ENCODE measurements at places on chromosomes 12 and 14.

GRCh38 chr12:120235369-120236323 is 29.9 kb downstream of the PXN start:
- DNase-seq = no peak

DNA sequence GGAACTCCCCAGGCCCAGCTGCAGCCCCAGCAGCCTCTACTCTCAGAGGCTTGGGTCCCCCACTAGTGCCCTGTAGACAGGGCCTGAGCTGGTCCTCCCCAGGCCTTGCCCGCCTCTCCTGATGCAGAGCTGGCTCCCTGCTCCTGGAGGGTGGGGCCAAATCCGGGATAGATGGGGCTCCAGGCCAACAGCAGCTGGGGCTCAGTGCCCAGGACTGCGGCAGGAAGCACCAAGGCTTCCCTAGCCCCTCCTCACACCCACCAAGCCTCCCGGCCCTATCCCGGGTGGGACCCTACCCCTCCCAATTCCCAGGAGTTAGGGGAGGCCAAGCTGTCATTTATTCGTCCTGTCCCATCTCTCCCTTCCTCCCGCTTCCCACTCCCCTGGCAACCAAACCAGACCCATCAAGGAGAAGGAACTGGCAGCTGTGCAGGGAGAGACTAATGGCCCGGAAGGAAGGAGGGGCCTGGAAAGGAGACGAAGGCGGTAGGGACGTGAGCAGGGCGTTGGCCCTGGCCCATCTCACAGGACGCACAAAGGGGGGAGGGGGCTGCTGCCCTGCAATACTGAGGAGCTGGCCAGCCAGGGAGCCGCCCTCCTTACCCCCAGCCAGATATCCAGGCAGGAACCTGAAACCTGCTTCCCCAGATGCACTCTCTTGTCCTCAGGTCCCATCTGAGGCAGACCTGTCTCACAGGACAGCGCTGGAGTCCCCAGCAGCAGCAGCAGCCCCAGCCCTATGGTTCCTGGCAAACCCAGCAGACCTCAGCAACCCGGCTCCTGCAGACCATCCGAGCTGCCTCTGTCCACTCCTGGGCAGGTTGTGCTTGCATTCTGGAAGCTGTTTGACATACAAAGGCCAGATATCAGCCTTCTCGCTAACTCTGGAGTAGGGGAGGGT is 1.6 kb upstream of the PRPH start:
- DNase-seq = no peak

GRCh38 chr12:114395755-114396152 is 10.2 kb downstream of the TBX5 start:
- DNase-seq = no peak

- DNase-seq = no peak
Observed at GRCh38 chr12:121838126-121838525, 20.5 kb downstream of the HPD start.

GRCh38 chr14:33710273-33710672 is 240.6 kb downstream of the EGLN3 start:
- no peak for DNase-seq

GRCh38 chr14:99043756-99044155 is 228.2 kb downstream of the BCL11B start:
- DNase-seq = no peak

- no peak for DNase-seq
Observed at GRCh38 chr12:49507139-49507538, 31.7 kb upstream of the KCNH3 start.

- no peak for DNase-seq
Observed at GRCh38 chr12:54968181-54968730, 16.3 kb downstream of the TESPA1 start.

DNA sequence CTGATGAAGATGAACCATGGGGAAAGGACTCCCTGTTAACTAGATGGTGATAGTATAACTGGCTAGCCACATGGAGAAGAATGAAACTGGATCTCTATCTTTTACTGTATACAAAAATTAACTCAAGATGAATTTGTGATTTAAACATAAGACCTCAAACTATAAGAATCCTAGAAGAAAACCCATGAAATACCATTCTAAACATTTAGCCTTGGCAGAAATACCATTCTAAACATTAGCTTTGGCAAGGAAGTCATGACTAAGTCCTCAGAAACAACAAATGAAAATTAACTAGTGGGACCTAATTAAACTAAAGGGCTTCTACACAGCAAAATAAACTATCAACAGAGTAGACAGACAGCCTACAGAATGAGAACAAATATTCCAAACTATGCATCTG is 28.4 kb upstream of the NOVA1 start:
- DNase-seq = no peak

GRCh38 chr14:96422992-96423391 is 31.1 kb downstream of the AK7 start:
- DNase-seq = no peak

DNA sequence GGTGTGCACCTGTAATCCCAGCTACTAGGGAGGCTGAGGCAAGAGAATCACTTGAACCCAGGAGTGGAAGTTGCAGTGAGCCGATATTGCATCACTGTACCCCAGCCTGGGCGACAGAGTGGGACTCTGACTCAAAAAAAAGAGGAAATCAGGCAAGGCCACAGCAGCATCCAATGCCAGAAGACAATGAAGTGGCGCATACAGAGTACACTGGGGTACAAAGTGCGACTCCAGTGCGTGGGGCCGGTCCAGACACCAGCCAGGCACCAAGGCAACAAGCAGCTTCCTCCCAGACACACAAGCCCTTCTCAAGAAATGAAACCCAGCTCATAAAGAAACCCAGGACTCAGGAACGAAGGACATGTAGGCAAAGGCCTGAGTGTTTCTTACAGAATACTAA is 28.2 kb downstream of the TTC7B start:
- DNase-seq = no peak

DNA sequence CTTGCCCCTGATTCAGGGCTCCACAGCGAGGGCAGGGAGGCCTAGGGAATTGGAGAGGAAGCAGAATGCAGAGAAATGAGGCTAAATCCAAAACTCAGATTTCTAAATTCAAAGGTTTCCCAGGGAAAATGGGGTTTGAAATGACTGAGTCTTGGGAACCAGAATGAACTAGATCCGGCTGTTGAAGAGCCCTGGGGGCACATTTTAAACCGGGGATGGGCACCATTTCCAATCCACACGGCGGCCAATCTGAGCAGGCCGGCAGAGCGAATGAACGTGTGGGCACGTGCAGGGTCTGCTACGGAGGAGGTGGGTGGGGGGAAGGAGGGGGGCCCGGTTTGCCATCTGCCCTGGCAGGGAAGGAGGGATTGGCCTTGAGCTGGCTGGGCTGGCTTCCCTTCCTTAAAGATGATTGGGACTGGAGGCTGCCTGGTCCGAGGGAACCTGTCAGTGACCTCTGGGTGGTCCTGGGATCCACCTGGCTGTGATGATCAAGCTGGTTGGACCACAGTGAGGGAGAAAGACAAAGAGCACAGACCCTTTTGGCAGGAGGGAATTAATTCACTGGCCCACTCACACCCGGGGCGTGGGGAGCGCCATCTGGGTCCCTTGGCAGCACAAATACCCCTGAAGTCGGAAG is 161.0 kb downstream of the RBM19 start:
- no peak for DNase-seq

GRCh38 chr12:95549392-95550084 is 1.7 kb downstream of the USP44 start:
- no peak for DNase-seq

- DNase-seq = no peak
Observed at GRCh38 chr12:1928439-1929121, 10.1 kb upstream of the CACNA2D4 start.

DNA sequence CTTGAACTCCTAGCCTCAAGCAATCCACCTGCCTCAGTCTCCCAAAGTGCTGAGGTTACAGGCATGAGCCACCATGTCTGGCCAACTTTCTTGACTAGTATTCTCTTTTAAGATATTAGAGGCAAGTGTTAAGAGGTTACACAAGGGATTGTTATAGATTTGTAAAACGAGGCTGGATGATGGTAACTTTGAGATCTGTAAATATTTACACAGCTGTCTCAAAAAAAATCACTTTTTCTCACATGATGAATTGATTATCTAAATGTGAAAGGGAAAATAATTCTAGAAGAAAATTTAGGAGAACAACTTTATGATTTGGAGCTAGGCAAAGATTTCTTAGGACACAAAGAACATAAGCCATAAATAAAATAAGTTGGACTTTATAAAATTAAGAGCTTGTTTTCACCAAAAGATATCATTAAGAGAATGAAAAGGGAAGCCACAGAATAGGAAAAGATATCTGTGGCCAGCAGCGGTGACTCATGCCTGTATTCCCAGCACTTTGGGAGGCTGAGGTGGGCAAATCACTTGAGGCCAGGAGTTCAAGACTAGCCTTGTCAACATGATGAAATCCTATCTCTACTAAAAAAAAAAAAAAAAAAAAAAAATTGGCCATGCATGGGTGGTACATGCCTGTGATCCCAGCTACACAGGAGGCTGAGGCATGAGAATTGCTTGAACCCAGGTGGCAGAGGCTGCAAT is 77.4 kb downstream of the BBS10 start:
- DNase-seq = no peak

DNA sequence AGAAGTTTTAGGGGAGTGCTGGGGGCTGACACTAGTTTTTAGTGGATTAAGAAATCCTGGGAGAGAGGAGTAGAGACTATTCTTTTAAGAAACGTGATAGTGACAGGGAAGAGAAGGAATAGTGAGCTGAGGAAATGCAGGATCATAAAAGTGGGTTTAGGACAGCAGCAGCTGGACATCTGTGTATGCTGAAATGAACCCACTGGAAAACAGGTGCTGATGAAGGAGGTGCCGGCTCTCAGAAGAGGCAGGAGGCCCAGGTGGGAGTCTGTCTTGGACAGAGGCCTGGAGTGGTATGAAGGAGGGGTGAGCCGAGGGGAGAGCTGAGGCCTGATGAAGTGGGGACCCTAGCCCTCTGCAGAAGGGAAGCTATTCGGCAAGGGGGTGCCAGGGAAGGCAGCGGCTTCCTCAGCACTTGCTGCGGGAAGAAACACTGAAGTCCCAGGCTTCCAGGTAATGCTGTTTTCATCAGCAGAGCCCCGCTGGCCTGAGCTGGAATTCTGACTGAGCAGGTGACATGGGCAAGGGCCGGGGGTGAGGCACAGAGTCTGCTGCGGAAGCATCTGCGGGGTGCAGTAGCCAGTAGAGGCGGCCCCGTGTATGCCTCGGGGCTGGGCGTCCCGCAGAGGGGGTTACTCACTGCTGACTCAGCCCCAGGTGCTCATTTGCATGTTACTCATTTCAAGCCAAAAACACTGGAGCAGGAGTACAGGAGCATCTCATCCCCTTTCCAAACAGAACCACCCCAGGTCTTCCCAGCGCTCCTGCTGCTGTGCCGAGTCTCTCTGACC is 89.7 kb downstream of the TMCC3 start:
- no peak for DNase-seq

- DNase-seq = no peak
Observed at GRCh38 chr12:92253301-92253700, 107.7 kb upstream of the BTG1 start.

GRCh38 chr12:15728118-15728598 is 61.0 kb downstream of the EPS8 start:
- DNase-seq = no peak

DNA sequence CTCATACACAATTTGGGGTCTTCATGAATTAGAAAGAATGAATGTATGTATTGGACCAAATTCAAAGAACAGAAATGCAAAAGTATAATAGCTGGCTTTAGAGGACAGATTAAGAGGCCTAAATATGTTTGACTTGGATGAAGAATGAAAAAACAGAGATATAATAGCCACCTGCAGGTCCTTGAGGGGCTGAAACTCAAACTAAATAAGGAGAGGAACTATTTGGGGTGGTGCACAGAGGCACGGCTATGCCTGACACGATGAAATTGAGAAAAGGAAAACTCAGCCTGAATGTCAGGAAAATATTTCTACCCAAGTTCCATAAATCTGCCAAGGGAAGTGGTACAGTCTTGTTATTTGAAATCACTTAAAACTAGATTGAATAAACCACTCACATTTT is 222.9 kb upstream of the DDHD1 start:
- no peak for DNase-seq

DNA sequence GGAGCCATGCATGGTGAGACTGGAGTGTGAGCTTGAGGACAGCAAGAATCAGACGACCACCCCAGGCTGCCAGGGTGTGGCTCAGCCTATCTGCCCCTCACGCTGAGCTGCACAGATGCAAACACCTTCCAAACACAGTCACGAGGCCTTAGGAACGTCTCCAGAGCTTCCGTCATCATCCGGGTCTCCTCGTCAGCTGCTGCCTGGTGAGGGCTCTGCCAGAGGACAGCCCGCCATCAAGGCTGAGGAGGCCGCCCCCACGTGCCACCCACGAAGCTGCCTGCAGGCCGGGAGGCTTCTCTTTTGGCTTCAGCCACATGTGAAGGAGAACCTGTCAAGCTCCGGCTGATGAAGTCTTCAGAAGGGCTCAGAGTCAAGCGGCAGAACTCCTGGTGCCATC is 13.4 kb downstream of the DDX51 start:
- DNase-seq = no peak
